ENCODE measurements at places on chromosomes 5 and 9.

- DNase-seq: no peak
Measured at GRCh38 chr5:59745415-59745863, 148.1 kb downstream of the PDE4D start.

DNA sequence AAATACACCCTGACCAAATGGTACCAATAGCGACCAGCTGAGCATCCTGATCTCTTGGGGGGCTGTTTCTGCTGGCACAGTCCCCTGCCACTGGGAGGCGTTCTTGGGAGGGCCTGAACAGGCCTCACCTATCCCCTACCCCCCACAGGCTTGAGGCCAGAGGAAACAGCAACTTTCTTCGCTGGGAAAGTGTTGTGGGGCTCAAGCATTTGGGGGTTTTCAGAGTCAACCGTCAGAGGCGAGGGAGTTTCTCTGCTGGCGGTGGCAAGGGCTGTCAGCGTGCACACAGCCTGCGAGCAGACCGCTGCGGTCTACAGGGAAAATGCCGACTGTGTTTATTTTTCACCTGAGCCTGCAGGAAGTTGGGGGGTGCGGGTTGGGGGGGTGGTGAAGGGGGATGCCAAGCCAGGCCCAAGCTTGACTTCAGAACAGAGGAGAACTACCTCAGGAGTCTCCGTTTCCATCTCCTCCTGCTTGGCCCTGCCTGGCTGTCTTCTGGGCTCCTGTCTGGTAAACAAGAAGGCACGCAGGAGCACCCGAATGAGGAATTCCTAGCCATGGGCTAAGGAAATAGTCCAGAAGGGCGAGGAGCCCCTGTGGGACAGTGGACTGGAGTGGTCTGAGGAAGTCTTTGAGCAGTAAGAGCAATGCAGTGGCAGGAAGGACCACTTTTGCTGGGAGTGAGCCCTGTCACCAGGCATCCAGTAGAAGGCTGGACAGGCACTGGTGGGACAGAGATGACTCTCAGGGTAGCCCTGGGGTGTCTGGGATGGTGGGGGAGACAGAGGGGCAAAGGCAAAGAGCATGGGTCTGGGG lies 18.1 kb downstream of the TCF7 start:
- peak; percentile 70 for DNase-seq

DNA sequence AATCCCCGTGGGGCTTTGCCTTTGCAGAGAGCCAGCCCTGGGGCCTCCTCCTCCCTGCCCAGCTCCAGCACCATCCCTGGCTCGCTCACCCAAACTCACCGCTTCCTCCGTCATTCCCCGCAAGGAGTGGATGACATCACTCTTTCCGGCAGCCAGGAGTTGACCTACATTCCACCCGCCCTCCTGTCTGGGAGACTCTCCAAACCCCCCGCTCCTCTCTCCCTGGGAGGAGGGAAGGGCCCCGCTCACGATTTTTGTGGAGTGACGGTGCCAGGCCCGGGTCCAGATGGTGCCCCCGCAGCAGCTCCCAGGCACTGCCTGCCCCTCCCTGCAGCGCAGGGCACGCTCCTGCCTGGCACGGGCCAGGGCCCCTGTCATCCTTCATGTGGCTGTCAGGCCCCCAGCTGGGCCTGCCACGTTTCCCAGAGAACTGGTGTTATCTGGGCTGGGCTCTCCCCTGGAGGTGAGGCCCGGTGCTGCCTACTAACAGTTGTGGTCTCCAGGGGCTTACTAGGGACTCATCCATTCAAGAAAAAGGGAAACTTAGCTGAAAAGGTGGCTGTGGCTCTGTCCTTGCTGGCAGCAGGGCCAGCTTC lies 52.3 kb downstream of the NTNG2 start:
- DNase-seq: no peak

- DNase-seq: no peak
Measured at GRCh38 chr5:117859176-117859575, 1129.2 kb downstream of the DTWD2 start.

DNA sequence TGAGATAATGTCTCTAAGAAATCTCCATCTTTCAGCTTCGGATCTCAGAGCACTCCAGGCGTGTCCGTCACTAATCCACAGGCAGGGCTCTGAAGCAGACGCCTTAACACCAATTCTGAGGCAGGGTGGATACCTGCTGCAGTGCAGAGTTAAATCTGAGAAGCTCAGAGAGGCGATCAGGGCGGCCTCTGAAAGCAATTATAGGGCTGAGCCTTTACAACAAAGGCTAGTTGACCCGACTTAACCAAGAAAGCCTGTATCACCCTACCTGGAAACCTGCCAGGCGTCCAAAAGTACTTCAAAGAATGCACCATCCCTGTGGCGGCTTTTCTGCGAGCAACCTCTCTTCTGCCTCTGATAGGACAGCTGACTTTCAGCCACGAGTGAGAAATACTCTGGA lies 134.8 kb upstream of the MSX2 start:
- no peak for DNase-seq

GRCh38 chr5:9713356-9713755 lies 83.2 kb upstream of the TAS2R1 start:
- DNase-seq: no peak

DNA sequence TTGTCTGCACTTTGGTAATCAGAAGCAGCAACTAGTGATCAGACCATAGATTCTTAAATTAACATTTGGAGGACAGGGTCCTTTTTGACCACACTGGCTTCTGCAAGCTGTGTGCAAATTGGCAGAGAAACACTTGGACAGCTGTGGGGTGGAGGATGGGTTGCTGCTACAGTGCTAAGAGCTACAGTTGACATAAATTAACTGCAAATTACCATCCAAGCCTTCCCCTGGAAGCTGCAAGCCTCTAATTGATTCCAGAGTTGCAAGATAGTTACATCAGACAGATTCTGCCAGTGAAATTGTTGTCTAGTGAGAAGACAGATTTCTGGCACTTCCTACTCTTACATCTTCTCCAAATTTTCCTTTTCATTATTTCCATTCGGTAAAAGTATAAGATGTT lies 517.7 kb downstream of the DIRAS2 start:
- no peak for DNase-seq

- DNase-seq: no peak
Measured at GRCh38 chr5:130836729-130837649, 328.1 kb downstream of the HINT1 start.

DNA sequence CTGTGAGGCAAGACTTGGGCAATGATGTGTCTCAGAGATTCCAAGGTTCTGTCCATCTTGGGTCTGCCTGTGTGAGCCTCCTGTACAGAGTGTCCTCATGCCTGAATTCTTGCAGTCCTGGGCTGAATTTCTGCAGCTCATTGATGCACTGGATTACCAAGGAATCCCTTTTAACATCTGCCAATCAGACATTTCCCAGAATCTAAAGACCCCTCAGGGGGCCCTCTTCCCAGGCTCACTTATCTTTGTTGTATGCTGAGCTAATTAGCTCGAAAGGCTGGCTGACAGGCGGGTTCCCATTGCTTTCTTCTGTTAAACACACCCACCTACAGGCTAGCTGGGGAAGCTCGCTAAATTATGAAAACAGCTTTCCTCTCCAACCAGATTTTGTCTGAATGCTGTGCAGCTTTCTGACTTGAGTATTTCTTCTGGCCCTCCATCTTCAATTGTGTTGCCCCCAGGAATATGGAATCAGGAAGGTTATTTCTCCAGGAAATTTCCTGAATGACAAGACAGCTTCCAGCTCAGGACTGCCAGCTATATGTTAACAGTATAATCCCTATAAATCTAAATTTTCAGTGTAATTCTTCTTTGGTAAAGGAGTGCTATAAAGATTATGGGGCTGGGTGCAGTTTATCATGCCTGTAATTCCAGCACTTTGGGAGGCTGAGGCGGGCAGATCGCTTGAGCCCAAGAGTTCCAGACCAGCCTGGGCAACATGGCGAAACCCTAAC lies at the start of gene LIX1:
LIX1 (minus strand) TSS at position 91 of the 734 bp plus-strand sequence; CDS start at position 56, 35 bp downstream.
- DNase-seq: no peak

DNA sequence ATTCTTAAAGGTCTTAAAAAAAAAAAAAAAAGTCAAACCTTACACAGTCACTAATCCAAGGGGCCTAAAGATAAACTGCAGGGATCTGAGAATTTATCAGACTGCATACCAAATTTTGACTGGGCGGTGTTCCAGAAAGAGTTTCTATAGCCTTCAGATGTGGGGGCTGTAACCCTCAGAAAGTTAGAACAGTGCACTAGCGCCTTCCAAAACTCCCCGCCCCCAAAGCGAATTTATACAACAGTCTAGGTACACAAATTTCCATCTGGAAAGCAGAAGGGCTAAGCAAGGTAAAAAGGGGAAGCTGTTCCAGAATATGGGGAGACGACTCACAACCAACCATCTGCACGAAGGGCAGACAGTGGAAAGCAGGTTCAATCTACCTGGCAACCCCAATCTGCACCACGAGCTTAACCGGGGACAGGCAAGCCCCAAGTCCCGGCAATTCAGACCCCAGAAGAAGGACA lies 813 bp downstream of the ERMP1 start:
- DNase-seq: no peak

GRCh38 chr9:94757158-94757557 lies 30.7 kb downstream of the AOPEP start:
- no peak for DNase-seq

- DNase-seq: no peak
Measured at GRCh38 chr5:81235287-81236072, 2.4 kb downstream of the CKMT2 start.

- DNase-seq: no peak
Measured at GRCh38 chr9:98869078-98869745, 61.7 kb downstream of the GALNT12 start.

DNA sequence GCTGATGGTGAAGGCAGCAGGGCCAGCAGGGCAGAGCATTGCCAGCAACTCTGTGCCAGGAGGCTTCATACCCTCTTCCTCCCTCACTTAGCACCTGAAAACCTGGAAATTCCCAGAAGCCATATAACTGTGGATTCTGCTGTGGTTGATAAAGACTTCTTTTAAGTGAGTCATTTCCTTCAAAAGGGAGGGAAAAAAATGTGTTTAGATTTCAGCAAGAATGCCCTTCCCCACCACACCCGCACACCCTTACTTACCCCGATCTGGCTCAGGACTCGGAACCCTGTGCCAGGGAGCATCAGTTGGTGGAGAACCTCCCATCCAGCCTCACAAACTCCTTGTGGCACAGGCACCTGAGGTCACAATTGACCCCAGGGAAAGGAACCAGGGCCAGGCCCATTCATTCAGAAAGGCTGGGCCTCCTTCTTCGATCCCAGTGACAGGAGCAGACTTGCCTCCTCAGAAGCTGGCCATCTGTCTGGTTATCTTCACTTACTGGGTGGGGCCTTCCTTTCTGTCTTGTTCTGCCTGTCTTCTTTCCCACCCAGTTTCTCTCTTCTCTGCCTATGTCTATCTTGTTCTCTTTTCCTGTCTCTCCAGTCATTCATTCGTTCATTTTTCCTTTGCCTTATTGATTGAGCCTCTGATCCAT lies 62.6 kb downstream of the PLAC8L1 start:
- no peak for DNase-seq

GRCh38 chr5:143194206-143194605 lies 209.3 kb downstream of the NR3C1 start:
- DNase-seq: no peak

DNA sequence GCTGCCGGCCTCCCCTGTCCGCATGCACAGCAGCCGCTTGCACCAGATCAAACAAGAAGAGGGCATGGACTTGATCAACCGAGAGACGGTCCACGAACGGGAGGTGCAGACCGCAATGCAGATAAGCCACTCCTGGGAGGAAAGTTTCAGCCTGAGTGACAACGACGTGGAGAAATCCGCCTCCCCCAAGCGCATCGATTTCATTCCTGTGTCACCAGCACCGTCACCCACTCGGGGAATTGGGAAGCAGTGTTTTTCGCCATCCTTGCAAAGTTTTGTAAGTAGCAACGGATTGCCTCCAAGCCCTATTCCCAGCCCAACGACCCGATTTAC lies 75.3 kb downstream of the PIP5K1B start:
- no peak for DNase-seq

GRCh38 chr9:131656356-131657036 lies 83.4 kb downstream of the RAPGEF1 start:
- DNase-seq: peak; percentile 54

DNA sequence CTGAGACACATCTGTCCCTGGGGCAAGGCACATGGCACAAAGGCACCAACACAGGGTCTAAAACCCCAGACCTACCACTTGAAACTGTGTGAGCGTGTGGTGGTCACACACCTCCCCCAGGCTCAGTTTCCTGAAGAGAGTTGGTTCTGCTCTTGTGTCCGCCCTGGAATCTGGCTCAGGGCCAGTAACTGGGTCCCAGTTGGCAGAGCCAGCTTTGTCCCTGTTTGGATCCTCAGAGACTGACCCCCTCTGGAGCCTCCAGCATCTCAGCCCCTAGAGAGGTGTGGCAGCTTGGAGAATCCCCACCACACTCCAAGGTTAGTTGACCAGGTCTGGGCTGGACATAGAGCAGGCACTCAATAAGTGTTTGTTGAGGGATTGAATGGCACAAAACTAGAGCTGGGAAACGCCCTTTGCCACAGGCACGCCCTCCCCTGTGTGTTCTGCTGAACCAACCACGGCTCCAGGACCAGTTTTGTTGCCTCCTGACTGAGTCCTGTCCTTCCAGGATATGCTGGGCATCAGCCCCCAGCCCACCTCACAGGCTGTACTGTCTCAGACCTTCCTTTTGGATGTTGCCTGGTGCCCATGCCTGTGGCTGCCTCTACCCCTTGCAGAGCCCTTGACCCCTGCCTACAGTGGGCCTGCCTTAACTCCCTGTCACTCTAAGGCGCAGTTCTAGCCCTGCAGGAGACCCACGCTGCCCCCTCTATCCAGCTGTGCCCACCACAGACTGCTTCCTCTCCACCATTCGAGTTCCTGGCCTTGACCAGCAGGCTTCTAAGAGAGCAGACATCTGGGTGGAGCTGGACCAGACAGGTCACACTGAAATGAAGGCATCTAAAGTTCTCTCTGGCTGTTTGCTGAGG lies 3.8 kb upstream of the PDLIM4 start:
- DNase-seq: no peak

- DNase-seq: peak; percentile 46
Measured at GRCh38 chr9:94213511-94214124, 45.5 kb upstream of the ZNF169 start.

DNA sequence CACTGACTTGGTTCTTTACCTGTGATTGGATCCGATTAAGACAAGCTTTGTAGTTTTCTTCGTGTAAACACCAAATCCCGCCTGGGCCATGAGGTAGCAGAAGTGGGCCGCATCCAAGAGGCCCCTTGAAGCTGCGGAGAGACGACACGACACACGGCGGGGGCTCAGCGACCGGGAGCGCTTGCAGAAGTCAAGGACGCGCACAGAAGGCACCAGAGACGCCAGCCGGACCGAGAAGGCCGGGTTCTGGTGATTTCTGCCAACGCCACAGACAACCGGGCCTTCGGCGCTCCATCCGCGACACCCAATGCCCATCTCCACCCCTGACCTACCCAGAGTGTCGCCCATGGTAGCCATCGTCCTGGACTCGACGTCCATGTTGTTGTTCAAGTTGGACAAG lies 19.8 kb upstream of the INPP5E start:
- DNase-seq: no peak

- no peak for DNase-seq
Measured at GRCh38 chr9:110828264-110828663, 159.7 kb downstream of the MUSK start.

DNA sequence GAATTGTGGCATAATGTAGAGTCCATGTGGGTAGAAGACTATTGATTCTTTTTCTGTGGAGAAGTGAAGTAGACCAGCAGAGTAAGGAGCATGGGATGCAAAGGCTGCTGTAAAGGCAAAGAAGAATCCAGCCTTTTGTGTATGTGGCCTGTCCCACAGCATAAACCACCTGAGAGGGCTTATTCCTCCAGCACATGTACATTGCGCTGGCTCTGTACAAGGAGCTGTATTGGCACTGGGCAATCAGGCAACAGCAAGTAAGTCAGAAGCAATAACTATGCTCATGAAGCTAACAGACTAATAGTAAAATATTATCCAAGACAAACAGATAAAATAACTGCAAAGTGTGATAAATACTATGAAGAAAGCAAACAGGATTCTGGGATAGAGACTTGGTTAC lies 86.2 kb downstream of the LURAP1L start:
- no peak for DNase-seq

- no peak for DNase-seq
Measured at GRCh38 chr5:139698490-139699146, 50.5 kb downstream of the CXXC5 start.
